ENCODE measurements at places on chromosomes 3 and 15.

DNA sequence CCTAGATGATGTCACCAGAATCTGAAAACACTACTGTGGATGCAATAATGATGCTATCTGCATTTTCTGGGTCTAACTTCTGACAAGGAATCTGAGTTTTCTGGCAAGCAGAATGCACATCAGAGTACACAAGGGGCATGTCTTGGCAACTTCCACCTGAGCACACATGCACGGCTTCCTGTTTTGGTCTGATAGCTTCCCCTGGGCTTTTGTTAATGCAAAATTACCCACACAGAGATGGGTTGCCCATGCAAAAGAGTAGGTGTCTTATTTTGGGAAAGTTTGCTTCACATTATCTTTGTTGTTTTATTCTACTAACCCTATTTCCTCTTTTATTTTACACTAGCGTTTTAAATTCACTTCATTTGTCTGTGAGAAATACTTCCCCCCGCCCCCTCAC lies 74.2 kb upstream of the SATB1 start:
- DNase-seq, result no peak

GRCh38 chr3:82587174-82587573 lies 825.7 kb upstream of the GBE1 start:
- no peak for DNase-seq

GRCh38 chr15:80591938-80592825 lies 102.9 kb upstream of the ABHD17C start:
- DNase-seq, result no peak

- no peak for DNase-seq
These were observed 168.3 kb upstream of the LPP start for GRCh38 chr3:187985647-187986046.

DNA sequence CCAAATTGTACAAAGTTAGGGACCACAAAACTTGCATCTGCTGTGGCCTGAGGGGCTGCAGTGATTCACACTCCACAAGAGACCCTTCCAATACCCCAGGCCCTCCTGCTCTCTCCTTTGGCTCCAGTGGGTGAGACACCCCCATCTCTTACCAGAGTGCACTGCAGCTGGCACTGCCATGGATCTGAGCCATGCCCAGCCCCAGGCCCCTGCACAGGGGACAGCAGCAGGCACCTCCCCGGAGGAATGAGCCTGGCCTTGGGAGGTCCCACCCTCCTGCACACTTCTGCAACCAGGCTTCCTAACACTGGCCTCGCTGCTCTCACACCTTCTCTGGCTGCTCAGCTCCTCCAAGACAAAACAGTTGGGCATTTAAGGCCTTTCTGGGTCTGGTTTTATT lies 16.3 kb upstream of the TSPAN3 start:
- no peak for DNase-seq

DNA sequence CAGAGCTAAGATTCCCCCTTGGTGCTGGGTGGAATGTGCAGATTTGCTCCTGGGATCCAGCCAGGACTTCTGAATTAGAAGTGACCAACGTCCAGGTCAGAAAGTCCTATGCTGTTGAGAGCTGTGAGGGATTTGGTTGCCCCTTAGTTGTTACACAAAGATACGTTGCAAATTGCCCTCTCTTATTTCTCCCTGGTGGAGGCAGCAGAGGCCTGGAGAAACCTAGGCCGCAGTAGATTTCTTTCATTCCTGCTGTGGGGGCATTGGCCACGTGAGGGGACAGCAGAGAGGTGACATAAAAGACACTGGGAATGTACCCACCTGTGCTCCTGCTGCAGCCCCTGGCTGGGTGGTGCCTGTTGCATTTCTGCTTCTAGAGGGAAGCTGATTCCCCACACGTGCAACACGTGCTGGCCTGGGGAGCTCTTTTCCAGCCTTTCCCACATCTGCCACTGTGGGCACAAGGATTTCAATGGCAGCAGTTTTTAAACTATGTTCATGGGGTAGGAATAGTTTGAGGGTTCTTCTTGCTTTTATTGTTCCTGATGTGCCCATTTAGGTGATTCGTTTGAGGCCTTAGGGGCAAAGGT lies 65.7 kb downstream of the SYNM start:
- DNase-seq, result no peak
